ENCODE measurements at places on chromosomes 6 and 20.

GRCh38 chr20:63708301-63709148, 686 bp downstream of the ZGPAT start:
- DNase-seq, result no peak

- no peak for DNase-seq
Measured at GRCh38 chr20:20371083-20371482, 3.2 kb downstream of the INSM1 start.

DNA sequence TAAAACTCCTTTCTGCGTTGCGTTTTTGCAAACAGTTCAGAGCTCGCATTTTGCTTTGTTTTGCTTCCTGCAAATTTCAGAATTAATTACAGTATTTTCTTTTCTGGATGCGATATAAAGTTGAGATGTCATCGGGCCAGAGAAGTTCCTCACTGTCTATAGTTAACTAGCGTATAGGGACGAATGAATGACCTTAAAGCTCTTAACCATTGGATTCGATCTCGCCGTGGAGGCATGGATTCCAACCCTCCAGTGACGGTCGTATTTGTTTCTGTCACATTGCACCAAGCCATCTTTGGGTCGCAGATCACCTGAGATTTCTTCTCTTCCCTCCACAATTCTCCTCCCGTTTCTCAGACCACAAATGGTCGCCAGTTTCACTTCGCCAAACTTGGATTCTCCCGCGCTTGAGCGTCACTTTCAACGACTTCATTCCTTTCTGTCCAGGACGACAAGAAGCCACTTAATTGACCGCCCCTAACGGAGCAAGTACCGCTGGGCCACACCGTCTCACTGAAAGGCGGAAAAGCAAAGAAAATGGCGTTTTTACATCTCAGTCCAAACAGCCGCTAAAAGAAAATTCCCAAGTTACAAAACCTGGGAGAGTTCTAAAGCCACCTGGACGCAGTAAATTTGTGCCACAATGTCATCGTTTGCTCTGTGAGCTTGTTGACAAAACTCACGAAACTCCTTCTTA, 85.3 kb upstream of the ZNF184 start:
- no peak for DNase-seq

- no peak for DNase-seq
Measured at GRCh38 chr20:57313230-57313629, 16.4 kb upstream of the SPO11 start.

DNA sequence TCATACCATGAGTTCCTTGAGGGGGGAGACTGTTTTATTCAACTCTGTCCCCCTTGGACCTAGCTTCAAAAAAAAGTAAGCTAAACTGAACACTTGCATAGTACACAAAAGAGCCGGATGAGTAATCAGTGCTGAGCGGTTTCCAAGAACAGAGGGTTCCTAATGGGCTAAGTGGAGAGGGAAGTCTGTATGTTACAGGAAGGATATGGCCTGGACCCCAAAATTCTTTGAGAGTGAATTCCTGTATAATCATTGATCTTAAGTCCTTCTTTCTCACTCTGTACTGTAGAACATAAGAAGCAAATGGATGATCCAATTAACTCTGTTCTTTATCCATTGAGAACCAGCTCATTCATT, 324.7 kb upstream of the CNR1 start:
- DNase-seq, result no peak

GRCh38 chr6:170512249-170512648, 40.9 kb downstream of the PSMB1 start:
- no peak for DNase-seq

GRCh38 chr6:109296452-109296851, 85.8 kb downstream of the CD164 start:
- no peak for DNase-seq

DNA sequence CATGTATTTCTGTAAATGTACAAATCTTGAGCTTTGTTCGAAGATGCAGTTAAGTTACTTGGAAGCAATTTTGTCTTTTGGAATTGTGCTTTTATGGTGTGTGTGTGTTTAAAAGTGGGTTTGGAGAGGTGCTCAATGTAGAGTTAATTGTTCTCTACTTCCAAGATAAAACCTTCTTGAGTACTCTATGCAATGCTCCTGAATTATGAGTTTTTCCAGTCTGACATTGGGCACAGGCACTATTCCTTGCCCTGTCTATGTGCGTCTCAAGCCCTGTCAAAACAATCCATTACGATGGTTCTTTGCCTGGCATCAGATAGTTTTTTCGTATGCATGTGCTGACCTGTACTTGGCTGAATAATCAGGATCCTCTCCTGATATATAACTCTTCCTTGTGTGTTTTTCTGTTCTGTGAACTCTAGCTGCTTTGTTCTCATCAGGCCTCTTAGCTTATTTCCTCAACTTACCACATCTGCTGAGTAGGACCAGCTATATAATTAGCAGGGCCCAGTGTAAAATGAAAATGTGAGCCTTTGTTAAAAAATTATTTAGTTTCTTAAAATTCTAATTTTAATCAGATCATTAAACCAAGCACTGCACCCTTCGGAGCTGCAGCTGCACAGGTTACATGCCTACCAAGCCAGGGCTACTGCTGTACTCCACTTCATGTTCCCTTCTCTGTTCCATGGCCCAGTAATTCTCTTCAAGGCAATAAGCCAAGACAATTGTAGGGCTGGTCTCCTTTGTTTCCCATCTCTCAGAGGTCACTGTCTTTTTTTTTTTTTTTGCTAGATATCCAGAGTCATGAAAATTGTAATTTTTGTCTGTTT, 160.1 kb downstream of the ZFAND3 start:
- DNase-seq, result no peak

- no peak for DNase-seq
Measured at GRCh38 chr6:110270165-110270564, 88.0 kb downstream of the METTL24 start.

DNA sequence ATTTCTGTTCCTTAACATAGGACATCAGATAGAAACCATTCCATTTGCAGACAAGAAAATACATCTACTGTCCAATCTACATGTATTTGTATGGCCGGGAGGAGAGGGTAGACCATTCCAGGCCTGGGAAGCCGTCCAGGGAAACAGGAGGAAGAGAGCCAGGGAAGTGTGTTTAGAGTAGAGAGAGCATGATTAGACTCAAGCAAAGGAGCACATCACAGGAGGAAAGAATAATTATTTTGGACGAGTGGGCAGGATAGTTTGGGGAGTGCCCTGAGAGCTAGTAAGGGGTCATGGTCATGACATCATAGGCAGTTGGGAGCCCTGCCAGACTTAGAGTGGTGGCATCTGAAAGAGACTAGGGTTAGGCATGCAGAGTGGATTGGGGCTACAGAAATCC, 250.0 kb downstream of the HIVEP2 start:
- DNase-seq, result no peak

- no peak for DNase-seq
Measured at GRCh38 chr6:41545247-41545702, 906 bp upstream of the FOXP4 start.

GRCh38 chr20:51800872-51801121, 1.5 kb downstream of the SALL4 start:
- no peak for DNase-seq
